GDM1 (cell line): ENCODE measurements at places on chromosomes 5 and 9.

- no peak for DNase-seq
Measured at GRCh38 chr9:104984948-104985347, 57.0 kb upstream of the ABCA1 start.

GRCh38 chr5:165360784-165361542 lies 1855.5 kb downstream of the MAT2B start:
- peak; percentile 15 for DNase-seq

DNA sequence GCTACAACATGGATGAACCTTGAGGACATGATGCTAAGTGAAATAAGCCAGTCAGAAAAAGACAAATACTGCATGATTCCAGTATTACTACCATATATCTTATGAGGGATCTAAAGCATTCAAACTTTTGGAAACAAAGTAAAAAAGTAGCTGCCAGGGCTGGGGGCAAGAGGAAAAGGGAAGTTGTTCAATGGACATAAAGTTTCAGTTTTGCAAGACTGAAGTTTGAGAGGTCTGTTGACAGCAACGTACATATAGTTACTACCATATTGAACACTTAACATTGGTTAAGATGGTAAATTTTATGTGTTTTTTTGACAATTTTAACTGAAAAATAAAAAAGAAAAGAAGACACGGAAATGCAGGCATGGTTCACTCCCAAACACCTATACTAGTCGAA lies 77.6 kb downstream of the MAPKAP1 start:
- no peak for DNase-seq

- DNase-seq: no peak
Measured at GRCh38 chr5:74660140-74660539, 19.6 kb upstream of the ENC1 start.

- peak; percentile 71 for DNase-seq
Measured at GRCh38 chr5:151686674-151687407, at the start of gene SPARC. SPARC (minus strand) TSS chr5:151686915; CDS start chr5:151676188, 10,727 bp downstream.
